ENCODE measurements at places on chromosomes 12 and 14.

DNA sequence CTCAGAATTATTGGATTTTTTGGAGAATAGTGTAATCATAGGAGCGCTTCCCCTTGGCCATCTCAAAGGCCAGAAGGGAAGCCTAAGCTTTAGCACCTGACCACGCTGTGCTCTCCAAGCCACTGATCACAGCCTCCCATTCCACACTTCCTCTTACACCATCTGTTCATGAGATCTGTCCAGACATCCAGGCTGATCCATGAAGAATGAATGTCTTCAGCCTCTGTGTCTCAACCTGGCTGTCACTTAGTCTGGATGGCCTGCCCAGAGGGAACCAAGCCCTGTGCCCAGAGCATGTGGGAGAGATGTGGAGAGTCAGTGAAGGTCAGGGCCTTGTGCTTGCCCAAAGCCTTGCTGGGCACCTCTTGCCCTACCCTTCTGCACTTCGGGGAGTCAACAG is 40.5 kb downstream of the TSPAN11 start:
- no peak for DNase-seq

DNA sequence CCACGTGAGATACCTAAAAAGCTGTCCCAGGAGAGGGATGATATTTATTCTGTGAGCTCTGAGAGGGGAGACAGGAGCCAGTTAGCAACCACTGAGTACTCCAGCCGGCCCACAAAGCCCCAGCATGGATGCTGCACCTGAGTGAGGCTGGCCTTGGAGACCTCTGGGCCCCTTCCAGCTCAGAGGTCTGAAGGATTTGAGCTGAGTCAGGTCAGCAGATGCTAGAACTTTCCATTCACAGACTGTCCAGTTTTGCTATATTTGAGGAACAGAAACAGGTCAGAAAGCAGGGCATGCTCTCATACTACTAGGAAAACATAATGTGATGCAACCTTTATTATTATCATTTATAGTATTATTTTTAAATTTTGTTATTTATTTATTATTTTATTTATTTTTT is 15.0 kb upstream of the MAPKAPK5 start:
- no peak for DNase-seq

DNA sequence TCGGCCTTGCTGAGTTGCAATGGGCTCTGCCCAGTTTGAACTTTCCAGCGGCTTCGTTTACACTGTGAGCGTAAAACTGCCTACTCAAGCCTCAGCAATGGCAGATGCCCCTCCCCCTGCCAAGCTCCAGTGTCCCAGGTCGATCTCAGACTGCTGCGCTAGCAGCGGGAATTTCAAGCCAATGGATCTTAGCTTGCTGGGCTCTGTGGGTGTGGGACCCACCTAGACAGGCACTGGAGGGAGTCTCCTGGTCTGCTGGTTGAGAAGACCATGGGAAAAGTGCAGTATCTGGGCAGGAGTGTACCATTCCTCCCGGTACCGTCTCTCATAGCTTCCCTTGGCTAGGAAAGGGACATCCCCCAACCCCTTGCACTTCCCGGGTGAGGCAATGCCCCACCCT is 88.2 kb downstream of the KLHL28 start:
- no peak for DNase-seq

- no peak for DNase-seq
Observed at GRCh38 chr14:88613552-88614010, 50.7 kb downstream of the ZC3H14 start.

- no peak for DNase-seq
Observed at GRCh38 chr12:108232565-108232964, 103.5 kb downstream of the WSCD2 start.

GRCh38 chr12:101891462-101891971 is 14.1 kb downstream of the DRAM1 start:
- DNase-seq: no peak

DNA sequence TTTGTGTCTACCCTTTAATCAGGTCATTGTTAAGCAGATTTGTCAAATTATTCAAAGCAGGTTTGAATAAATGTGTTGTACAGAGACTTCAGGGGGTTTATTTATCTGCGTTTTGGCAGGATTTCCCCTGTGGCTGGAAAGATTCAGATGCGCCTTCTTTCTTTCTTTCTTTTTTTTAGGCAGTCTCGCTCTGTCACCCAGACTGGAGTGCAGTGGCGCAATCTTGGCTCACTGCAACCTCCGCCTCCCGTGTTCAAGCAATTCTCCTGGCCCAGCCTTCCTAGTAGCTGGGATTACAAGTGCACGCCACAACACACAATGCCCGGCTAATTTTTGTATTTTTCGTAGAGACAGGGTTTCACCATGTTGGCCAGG is 6.3 kb upstream of the NANOGNB start:
- DNase-seq: no peak
